ENCODE measurements at places on chromosomes 2 and 18.

DNA sequence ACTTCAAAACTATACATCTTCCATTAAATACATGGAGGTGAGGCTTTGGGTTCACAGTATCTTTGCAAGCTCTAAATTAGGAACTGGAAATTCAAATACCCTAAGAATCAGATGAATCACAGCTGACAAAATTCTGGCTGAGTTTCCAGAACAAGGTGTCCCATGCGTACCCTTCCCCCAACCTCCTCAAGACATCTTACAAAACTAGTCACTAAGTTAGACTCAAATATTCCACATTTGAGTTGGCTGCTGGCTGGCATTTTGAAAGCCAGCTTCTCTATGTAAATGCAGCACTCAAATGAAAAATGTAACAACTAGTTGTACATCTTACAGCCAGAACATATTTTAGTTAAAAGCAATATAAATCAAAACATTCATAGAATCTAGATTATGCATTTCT lies 131.0 kb upstream of the ARL5A start:
- DNase-seq: no peak

DNA sequence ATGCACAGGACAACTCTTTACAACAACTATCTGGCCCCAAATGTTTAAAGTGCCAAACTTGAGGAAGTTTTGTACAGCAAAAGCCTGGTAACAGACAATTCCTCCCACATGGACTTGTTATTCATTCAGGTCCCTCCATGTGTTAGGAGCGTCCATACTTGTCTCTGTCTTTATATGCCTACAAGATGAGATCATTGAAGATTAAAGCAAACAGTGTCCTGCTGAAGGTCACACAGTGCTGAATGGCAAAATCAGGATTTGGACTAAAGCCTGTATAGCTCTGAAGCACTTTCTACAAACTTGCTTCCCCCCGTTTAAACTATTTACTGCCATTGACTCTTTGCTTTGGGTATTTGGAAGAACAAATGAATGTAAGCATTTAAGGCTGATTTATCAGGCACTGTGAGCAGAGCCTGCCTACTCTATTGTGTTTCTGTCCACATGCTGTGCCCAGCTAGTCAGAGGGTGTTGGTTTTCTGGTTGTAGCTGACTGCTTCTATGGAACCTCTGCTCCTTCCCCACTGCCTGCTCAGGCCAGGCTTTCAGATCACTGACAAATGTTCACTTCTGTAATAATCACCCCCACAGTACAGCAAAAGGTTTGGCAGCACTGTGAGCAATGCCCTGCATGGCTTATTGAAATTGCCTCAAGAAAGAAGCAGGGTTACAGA lies 274.3 kb downstream of the THSD7B start:
- DNase-seq: peak; percentile 45

DNA sequence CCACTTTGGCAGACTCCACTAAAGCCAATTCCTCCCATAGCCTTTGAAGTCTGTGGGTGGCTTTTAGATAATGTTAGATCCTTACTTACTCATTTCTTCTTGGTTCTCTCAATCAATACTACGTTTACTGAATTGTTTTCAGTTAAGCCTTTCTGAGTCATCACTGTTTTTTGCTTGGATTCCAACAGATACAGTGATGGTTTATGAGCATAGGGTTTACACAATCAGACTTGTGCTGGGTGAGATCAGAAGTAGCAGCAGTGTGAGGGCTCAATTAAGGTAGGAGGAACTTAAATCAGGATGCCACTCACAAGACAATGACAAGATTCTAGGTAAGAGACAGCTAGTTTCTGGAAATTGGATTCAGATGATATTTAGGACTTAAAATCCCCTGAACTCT lies 297.7 kb upstream of the DOK6 start:
- no peak for DNase-seq

DNA sequence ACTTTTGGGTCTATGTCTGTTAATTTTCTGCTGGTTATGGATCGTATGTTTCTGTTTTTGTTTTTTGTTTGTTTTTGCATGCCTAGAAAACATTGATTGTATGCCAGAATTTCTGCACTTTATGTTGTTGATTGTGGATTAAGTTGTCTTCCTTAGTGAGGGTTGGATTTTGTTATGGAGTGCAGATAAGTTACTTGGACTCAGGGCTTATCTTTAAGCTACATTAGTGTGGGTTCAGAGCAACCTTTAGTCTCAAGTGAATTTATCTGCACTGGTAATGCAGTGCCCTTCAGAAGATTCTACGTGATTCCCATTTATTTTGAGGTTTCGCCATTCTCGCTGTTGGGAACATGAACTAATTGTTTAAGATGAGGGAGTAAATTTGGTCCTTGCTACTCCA lies 32.9 kb downstream of the UBR3 start:
- no peak for DNase-seq

DNA sequence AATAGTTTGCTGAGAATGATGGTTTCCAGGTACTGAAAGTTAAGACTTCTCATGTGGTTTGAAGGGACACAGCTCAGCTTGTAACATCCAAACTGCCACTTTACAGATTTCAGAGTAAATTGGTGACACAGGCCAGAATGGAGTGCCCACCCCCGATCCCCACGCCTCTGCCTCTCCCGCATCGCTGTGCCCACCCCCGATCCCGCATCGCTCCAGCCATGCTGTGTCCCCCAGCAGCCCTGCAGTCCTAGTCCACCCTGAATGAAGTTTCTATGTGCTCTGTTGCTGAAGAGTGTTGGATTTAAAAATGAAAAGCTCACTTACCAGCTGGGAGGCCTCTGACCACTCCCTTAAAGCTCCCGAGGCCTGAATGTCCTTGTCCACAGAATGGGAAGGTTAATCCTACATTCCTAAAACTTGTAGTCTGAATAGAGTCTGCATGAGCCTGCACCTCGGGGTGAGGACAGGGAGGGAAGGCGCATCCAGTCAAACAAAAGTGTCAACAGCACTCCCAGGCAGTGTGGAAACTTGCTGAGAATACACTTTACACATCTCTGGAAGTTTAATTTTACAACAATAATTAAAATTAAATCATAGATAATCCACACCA lies 176.4 kb upstream of the ID2 start:
- DNase-seq: peak; percentile 59

GRCh38 chr2:111930409-111930808 lies 32.0 kb downstream of the MERTK start:
- DNase-seq: no peak

- no peak for DNase-seq
Measured at GRCh38 chr2:189880832-189881492, 96.7 kb downstream of the PMS1 start.

DNA sequence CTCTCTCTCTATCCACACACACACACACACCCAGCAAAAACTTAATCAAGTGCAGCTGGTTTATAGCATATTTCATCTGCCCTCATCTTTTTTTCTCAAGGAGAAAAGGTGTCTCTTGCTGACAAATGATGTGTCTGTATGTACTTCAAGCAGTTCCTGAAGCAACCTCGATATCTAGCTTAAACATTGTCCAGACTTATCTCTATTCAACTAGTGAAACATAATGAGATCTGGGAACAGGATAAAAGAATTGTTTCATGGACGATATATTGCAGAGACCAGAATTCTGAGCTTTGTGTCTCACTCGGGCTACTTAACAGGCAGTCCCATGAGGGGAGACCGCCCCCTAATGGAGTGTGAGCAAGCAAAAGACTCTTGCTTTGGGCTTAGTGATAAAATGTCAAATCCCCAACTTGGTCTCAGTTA lies 929.2 kb upstream of the SOX11 start:
- peak; percentile 78 for DNase-seq

GRCh38 chr2:33602201-33602830 lies 3.2 kb upstream of the FAM98A start:
- no peak for DNase-seq

GRCh38 chr18:63917817-63918216 lies 10.1 kb downstream of the SERPINB10 start:
- DNase-seq: no peak

- no peak for DNase-seq
Measured at GRCh38 chr2:30622452-30622851, 175.4 kb downstream of the LCLAT1 start.

GRCh38 chr18:2508678-2509077 lies 62.6 kb downstream of the METTL4 start:
- DNase-seq: no peak

DNA sequence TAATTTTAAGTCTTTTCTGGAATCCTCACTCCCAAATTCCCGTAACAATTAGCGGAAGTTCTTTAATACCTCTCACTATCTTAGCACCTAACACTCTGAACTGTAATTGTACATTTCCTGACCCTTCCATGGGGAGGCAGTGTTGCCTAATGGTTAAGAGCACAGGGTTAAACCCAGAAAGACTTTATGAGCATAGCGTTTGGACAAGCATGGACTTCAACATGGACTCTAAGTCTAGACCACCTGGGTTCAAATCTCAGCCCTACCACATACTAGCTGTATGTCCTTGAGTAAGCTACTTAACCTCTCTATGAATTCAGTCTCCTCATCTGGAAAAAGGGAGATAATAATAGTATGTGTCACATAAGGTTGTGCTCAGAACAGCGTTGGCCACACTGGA lies 13.0 kb downstream of the ANTXR1 start:
- DNase-seq: peak; percentile 69

DNA sequence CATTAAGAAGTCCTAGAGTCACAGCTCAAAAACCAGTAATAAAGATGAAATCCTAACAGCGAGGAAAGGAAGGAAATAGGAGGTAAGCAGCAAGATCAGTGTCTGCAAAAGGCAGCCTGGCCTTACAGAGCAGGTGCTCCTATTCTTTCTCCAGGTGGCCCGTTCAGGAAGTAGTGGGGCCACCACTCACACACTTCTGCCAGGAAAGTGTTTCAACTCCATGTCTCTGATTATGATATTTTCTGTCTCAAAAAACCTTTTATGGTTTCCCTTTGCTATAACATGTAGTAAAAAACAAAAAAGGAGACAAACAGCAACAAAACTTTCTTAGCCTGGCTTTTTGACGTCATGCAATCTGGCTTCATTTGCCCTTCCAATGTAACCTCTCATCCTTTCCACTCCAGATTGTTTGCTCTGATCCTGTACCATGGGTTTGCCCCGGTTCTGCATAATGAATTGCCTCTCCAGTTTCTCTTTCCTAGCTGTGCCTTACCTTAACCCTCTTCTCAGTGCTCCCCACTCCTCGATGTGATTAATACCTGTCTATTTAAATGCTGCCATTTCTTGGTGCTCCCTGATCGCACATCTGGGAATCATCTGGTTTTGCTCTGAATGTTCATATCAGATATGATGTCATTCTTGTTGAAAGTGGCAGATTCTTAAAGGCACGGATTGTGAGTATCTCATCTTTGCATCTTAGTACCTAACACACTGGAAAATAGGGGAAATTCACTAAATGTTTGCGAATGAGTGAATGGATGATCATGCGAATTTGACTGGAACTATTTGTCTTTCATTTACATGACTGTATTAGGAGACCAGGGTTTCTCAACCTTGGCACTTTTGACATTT lies 50.6 kb upstream of the PTPRM start:
- DNase-seq: no peak

- peak; percentile 93 for DNase-seq
Measured at GRCh38 chr2:70887550-70888246, 48.0 kb upstream of the ATP6V1B1 start.

DNA sequence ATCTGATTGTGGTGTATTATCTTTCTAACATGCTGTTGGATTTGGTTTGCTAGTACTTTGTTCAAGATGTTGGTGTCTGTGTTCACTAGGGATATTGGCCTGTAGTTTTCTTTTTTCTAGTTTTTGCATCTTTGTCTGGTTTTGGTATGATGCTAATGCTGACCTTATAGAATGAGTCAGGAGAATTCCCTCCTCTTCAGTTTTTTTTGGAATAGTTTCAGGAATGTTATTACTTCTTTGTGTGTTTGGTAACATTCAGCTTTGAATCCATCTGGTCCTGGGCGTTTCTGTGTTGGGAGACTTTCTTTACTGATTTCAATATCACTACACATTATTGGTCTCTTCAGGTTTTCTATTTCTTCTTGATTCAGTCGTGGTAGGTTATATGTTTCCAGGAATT lies 124.2 kb upstream of the EPB41L5 start:
- DNase-seq: no peak

- no peak for DNase-seq
Measured at GRCh38 chr2:31384771-31385276, 29.7 kb downstream of the XDH start.

DNA sequence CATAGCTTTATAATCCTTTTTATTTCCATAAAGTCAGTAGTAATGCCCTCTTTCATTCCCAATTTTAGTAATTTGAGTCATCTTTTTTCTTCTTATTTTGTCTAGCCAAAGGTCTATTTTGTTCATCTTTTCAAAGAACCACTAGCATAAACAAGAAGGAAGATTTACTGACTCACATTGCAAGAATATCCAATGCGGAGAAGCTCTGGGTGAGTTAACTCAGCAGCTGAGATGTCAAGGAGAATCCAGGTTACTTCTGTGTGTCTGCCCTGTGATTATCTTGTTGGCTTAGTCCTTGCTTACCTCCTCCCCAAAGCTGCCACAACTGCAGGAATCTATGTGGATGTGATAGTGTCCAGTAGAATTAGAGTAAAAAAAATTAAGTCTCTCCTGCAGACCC lies 311.4 kb upstream of the NCKAP5 start:
- DNase-seq: no peak

GRCh38 chr2:128491692-128492244 lies 173.1 kb upstream of the HS6ST1 start:
- no peak for DNase-seq

GRCh38 chr18:48605408-48605845 lies 66.6 kb downstream of the CTIF start:
- DNase-seq: peak; percentile 84

- DNase-seq: no peak
Measured at GRCh38 chr2:48448274-48449061, 81.5 kb upstream of the STON1 start.

- no peak for DNase-seq
Measured at GRCh38 chr2:14749884-14750283, 117.4 kb downstream of the LRATD1 start.

GRCh38 chr18:57980573-57981307 lies 63.3 kb upstream of the NEDD4L start:
- no peak for DNase-seq

GRCh38 chr2:70248181-70248847 lies at the start of gene TIA1:
Gene TIA1, minus strand, starts transcription at chr2:70248628. Its CDS starts 198 bp downstream, at chr2:70248430.
- peak; percentile 100 for DNase-seq

- no peak for DNase-seq
Measured at GRCh38 chr2:101752716-101753616, 55.5 kb downstream of the MAP4K4 start.

- DNase-seq: no peak
Measured at GRCh38 chr2:152095146-152095545, 3.7 kb downstream of the CACNB4 start.

DNA sequence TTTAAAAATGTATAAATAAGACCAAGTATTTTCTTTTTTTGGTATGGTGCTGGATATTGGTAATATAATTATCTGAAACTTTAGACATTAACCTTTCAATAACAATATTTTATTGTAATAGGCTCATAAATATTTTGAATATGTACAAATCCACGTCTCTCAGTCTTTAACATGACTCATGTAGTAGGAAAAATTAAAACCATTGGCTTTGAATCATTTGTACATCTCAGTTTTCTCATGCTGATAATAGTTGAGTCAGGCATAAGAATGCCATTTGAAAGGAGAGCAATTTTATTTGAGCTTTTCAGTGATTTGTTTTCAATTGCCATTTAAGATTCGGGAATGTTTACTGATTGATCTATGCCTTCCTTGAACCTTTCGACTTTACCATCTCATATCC lies 364.8 kb downstream of the TGIF1 start:
- no peak for DNase-seq

Measured in neural progenitor cell (in vitro differentiated cells).